ENCODE measurements at places on chromosomes 4 and X. TPM values are rescaled to one million over a fixed set of nuclear protein-coding genes. Genes with fewer than 3 reads are reported as not detected.

GRCh38 chr4:136573460-136573859 lies 958.8 kb downstream of the PCDH18 start:
- H3K36me3 ChIP-seq, result no peaks in the 10 kb centered on the region
- DNase-seq, result no peak
- peak overlapping the region; percentile 5 for H3K27ac ChIP-seq
- no peak overlapping the region for H3K4me3 ChIP-seq

- H3K36me3 ChIP-seq, result no peaks in the 10 kb centered on the region
- H3K4me1 ChIP-seq, result peaks cover 11% of the 10 kb centered on the region
- H3K27ac ChIP-seq, result no peak overlapping the region
- H3K4me3 ChIP-seq, result no peak overlapping the region
- no peaks in the 10 kb centered on the region for H3K27me3 ChIP-seq
Observed at GRCh38 chr4:150972592-150972991, 42.5 kb downstream of the LRBA start.

- no peak overlapping the region for H3K27ac ChIP-seq
- DNase-seq, result no peak
- H3K4me3 ChIP-seq, result no peak overlapping the region
- H3K36me3 ChIP-seq, result no peaks in the 10 kb centered on the region
- no peaks in the 10 kb centered on the region for H3K27me3 ChIP-seq
- H3K4me1 ChIP-seq, result peaks cover 7% of the 10 kb centered on the region
Observed at GRCh38 chr4:129371926-129372325, 276.0 kb downstream of the C4orf33 start.

GRCh38 chr4:141705747-141706377 lies 69.5 kb downstream of the IL15 start:
- no peak for DNase-seq
- no peak overlapping the region for H3K27ac ChIP-seq
- no peak overlapping the region for H3K4me3 ChIP-seq
- H3K27me3 ChIP-seq, result no peaks in the 10 kb centered on the region
- H3K4me1 ChIP-seq, result no peaks in the 10 kb centered on the region
- no peaks in the 10 kb centered on the region for H3K36me3 ChIP-seq

DNA sequence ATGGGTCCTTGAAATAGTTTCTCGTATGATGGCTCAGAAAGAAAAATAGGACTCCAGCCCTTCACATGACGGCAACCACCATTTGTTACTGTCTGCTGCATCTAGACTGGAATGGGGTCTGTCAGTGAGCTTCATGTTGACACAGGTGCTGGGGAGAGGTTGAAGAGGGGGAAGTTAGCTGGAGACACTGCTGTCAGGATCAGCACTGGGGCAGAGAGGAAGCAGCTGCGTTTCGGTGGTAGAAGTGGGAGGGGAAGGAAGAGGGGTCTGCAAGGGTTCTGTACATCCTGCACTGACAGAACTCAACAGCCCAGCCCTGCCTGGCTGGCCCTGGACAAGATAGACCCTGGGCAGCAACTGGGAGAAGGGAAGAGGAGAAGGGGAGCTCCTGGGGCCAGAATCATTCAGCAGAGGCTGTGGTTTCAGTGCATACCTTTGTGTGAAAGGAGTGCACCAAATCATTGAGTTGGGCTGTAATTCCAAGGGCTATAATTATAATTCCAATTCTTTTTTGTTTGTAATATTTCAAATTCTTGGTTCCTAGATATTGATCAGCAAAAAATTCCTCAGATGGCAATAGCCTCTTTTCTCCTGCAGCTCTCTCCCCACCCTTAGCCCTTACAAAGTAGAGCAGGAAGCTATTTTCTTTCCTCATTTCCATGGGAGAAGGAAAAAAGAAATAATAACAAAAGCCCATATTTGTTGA lies 119.4 kb upstream of the C1GALT1C1 start:
- H3K4me1 ChIP-seq, result peaks cover 9% of the 10 kb centered on the region
- no peaks in the 10 kb centered on the region for H3K36me3 ChIP-seq
- no peak overlapping the region for H3K4me3 ChIP-seq
- DNase-seq, result no peak
- H3K27ac ChIP-seq, result no peak overlapping the region

DNA sequence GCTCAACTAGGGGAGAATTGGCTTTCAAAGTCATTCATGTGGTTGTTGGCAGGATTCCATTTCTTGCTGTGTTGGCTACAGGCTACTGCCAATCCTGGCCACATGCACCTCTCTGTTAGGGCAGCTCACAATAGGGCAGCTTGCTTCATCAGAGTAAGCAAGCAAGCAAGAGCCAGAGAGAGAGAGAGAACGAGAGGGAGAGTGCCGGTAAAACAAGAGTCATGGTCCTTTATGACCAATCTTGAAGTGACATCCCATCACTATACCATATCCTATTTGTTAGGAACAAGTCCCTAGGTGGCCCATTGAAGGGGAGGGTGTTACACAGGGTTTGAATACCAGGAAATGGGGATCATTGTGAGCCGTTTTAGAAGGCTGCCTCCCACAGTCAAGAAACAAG lies 33.0 kb upstream of the TLR2 start:
- no peaks in the 10 kb centered on the region for H3K27me3 ChIP-seq
- no peaks in the 10 kb centered on the region for H3K36me3 ChIP-seq
- no peak overlapping the region for H3K27ac ChIP-seq
- H3K4me1 ChIP-seq, result peaks cover 9% of the 10 kb centered on the region
- no peak for DNase-seq
- no peak overlapping the region for H3K4me3 ChIP-seq

Gene TENM3
- total RNA-seq, result 46.9 TPM

Gene ZMAT1
- 4.9 TPM for total RNA-seq

Gene ZNF718
- total RNA-seq, result 14.4 TPM

DNA sequence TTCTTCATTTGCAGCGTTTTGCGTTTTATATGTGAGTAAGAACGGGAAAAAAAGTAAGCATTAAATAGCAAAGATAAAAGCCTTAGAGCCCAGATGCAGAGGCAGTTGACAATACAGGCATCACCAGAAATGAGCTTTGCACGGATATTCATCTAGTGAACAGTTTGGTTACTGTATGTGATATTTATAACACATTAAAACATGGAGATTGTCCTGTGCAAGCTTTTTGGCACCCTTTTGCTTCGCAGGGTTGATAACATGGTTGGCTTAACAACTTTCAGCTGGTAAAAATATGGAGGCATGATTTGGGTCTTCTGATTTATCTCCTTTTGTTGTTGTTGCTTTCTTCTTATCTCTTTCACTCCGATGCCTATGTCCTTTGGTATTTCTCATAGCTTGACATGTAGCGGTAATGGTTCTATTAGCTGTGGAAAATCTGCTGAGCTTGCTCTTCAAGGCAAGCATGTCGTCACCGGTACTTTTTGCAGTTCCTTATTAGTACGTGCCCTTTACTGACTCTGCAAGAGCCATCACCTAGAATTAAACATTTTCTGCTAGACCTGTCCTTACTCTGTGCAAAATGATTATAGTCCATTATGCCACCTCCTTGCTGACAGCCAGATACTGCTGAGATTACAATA lies 102.9 kb downstream of the PCDH7 start:
- H3K27ac ChIP-seq, result no peak overlapping the region

Gene USP26
- total RNA-seq, result not detected

DNA sequence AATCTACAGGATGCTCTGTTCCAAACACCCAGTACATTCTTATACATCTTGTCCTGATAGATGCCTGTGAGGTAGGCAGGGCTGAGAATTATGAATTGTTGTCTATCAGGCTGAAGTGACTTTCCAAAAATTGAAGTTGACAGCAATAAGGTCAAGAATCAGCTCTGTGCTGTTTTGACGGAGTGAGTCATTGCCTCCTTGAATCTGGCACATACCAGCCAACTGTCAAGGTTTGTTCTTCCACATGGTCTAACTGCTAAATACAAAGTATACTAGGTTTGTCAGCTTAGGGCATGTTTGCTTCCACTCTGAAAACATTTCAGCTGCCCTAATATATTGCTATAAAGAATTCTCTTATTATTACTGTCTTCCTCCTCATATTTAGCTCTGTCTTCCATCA lies 32.3 kb downstream of the SH3RF1 start:
- H3K27ac ChIP-seq, result no peak overlapping the region
- H3K4me1 ChIP-seq, result peaks cover 23% of the 10 kb centered on the region
- no peak overlapping the region for H3K4me3 ChIP-seq
- DNase-seq, result no peak

DNA sequence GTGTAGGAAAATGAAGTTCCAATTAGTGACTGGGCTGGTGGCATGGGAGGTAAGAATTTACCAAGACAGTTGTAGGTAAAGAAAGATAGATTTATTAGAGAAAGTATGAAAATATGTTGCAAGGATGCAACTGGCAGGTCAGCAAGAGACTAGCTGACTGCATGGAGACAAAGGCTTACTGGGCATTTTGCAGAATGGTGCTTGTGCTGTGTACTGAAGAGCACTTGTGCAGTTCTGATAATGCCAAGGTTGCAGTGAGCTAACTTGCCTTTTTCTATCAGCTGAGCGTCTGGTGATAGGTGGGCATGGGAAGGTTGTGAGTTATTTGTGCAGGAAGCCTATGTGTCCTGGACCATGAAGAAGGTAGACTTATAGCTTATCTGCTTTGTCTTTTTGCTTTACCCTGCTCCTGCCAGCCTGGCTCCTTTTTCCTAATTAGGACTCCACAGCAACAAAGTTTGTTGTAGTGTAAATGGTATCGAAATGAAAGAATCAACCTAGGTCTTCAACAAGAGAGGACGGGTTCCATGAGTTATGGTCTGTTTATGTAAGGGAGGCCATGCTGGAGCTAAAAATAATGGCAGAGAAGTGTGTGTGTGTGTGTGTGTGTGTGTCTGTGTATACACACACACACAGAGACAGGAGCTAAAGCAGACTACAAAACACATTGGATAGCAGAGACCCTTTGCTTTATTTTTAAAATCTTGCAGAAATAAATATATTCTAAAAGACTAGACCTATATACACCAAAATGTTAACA lies 15.0 kb downstream of the BST1 start:
- H3K27me3 ChIP-seq, result no peaks in the 10 kb centered on the region
- H3K27ac ChIP-seq, result no peak overlapping the region
- no peak for DNase-seq
- no peaks in the 10 kb centered on the region for H3K4me1 ChIP-seq
- no peak overlapping the region for H3K4me3 ChIP-seq
- H3K36me3 ChIP-seq, result no peaks in the 10 kb centered on the region

Gene OPRPN
- total RNA-seq, result not detected

DNA sequence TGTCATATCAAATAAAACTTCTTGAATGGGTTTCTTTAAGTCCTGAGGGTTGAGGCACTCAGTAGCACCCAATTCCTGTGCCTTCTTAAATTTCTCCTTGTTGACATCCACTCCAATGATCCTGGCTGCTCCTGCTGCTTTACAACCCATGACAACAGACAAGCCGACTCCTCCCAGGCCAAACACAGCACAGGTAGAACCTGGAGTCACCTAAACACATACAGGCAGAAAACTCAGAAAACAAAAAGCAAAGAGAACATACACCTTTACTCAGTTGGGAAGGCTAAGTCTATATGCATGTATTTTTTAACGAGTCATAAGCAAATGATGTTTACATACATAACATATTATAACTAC lies 10.3 kb downstream of the ADH6 start:
- no peak overlapping the region for H3K4me3 ChIP-seq
- H3K4me1 ChIP-seq, result peaks cover 7% of the 10 kb centered on the region
- H3K27me3 ChIP-seq, result no peaks in the 10 kb centered on the region
- H3K36me3 ChIP-seq, result no peaks in the 10 kb centered on the region
- no peak overlapping the region for H3K27ac ChIP-seq

Gene MUC7
- total RNA-seq, result not detected

Gene CRMP1
- 251 TPM for total RNA-seq

Gene TNIP3
- total RNA-seq, result not detected

DNA sequence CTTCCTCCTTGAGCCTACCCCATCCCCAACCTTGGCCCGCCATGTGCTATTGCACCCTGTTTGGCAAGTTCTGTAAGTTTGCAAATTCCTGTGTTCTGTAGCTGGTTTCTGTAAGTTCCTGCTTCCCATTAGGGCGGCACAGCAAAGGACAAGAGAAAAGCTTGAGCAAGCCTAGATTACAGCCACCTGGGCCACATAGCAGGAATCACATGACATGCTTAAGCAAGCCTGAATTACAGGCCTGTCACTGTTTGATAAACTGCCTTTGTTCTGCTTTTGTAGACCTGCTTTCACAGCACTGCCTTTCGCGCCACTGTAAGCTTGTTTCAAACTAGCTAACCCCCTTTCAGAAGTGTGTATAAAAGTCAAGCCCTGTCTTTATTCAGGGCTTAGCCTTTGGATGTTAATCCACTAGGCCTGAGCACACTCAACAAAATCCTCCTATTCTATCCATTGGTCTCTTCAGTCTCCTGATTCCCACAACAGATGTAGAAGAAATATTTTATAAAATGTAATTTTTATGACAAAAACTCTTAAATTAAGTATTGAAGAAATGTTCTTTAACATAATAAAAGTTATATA lies 906.8 kb upstream of the NDST4 start:
- H3K27ac ChIP-seq, result no peak overlapping the region
- peaks cover 10% of the 10 kb centered on the region for H3K36me3 ChIP-seq
- no peaks in the 10 kb centered on the region for H3K4me1 ChIP-seq
- no peaks in the 10 kb centered on the region for H3K27me3 ChIP-seq

- peaks cover 7% of the 10 kb centered on the region for H3K27me3 ChIP-seq
- no peak for DNase-seq
- no peaks in the 10 kb centered on the region for H3K36me3 ChIP-seq
- H3K4me1 ChIP-seq, result peaks cover 4% of the 10 kb centered on the region
- H3K27ac ChIP-seq, result no peak overlapping the region
Observed at GRCh38 chr4:73007526-73008100, 61.9 kb downstream of the COX18 start.

Gene CNGA2
- total RNA-seq, result not detected

DNA sequence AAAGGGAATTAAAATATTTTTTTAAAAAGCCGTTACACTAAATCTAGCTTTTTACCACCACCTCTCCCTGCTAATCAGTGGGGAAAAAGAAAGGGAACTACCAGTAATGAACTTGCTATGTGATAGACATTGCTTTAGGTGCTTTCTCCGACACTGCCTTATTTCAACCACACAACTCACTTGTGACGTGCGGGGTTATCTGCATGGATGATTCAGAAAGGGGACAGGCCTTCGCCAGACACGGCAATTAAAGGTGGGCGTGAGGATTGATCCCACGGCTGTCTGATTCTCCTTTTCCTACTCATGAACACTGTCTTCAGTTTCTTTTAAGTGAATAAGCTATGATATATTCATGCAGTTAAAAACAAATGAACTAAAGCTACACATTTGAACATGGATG lies 882 bp upstream of the CXCR3 start:
- H3K27me3 ChIP-seq, result no peaks in the 10 kb centered on the region
- H3K36me3 ChIP-seq, result peaks cover 4% of the 10 kb centered on the region
- H3K27ac ChIP-seq, result no peak overlapping the region

All from neural crest cell (in vitro differentiated cells).